ENCODE measurements at places on chromosomes 1 and 21.

DNA sequence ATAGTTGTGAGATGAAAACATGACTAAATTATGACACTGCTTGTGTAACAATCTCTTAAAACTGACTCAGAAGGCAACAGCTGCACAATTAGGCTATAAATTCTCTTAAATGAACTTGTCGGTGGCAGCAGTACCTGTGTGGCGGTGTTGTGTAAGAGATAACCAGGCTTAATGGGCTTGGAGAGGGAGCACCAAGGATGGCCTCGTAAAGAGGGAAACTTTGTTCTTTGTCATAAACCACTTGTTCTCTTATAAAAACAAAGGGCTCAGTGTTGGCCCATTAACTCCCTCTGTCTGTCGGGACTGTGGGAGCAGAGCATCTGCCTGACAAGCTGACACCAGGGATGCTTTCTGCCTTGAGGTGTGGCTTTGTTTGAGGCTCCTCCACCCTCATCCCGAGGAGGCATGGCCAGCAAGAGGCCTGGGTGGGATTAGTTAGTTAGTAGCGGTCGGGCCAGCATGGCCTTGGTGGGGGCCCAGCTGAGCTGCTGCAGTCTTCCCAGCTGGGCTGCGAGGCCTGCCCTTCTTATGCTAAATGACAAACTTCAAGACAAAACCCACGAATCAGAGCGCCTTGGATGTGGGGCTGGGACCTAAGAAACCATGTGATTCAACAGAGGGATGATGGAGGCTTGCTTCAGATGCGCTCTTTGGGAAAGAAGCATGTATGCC is 171.4 kb downstream of the CAMTA1 start:
- no peak for DNase-seq

- no peak for DNase-seq
Measured at GRCh38 chr1:225329041-225329440, 98.8 kb downstream of the LBR start.

- DNase-seq, result no peak
Measured at GRCh38 chr1:78054559-78054958, 8.8 kb downstream of the GIPC2 start.

GRCh38 chr1:240455228-240455821 is 156.6 kb downstream of the GREM2 start:
- DNase-seq, result no peak

GRCh38 chr1:43832998-43833397 is 100.6 kb upstream of the ARTN start:
- DNase-seq, result no peak

- DNase-seq, result no peak
Measured at GRCh38 chr1:206577626-206578025, 34.6 kb downstream of the EIF2D start.

DNA sequence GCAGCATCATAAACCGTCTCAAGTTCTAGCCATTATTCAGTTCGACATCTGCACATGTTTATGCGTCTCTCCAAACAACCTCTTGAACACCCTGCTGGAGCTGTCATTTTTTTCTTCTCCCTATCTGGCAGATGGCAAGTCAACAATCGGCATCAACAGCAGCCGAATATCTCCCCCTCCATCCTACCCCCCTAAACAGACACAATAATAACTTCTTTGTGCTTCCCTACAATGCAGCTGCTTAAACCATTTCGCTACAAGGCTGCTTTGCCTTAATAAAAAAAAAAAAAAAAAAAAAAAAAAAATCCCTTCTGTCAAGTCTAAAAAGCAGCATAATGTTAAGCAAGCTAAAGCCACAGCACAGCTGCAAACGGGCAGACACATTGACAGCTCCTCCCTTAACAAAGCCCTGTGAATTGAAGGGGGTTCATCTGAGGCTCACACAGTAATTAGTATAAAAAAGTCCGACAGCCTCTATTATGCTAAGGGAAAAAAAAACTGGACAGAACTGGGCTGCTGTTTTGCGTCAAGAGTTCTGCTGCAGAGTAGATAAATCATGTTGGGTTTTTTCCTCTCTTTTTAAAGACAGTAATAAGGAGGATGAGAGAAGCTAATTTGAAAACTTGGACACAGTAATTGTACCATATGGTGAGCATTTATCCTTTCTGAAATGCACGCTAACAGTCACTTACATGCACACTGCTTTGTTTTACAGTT is 136.4 kb downstream of the AKT3 start:
- no peak for DNase-seq

GRCh38 chr1:226542623-226543103 is 5.9 kb upstream of the STUM start:
- DNase-seq, result peak; percentile 59

GRCh38 chr1:41640756-41641474 is 156.4 kb upstream of the EDN2 start:
- DNase-seq, result no peak

GRCh38 chr1:204295671-204296070 is 64.1 kb downstream of the PLEKHA6 start:
- DNase-seq, result no peak

- DNase-seq, result no peak
Measured at GRCh38 chr1:30882678-30883388, 25.7 kb downstream of the SDC3 start.

GRCh38 chr1:42993502-42994136 is 35.0 kb upstream of the SLC2A1 start:
- no peak for DNase-seq

- DNase-seq, result no peak
Measured at GRCh38 chr21:34692458-34693020, 23.7 kb downstream of the CLIC6 start.

DNA sequence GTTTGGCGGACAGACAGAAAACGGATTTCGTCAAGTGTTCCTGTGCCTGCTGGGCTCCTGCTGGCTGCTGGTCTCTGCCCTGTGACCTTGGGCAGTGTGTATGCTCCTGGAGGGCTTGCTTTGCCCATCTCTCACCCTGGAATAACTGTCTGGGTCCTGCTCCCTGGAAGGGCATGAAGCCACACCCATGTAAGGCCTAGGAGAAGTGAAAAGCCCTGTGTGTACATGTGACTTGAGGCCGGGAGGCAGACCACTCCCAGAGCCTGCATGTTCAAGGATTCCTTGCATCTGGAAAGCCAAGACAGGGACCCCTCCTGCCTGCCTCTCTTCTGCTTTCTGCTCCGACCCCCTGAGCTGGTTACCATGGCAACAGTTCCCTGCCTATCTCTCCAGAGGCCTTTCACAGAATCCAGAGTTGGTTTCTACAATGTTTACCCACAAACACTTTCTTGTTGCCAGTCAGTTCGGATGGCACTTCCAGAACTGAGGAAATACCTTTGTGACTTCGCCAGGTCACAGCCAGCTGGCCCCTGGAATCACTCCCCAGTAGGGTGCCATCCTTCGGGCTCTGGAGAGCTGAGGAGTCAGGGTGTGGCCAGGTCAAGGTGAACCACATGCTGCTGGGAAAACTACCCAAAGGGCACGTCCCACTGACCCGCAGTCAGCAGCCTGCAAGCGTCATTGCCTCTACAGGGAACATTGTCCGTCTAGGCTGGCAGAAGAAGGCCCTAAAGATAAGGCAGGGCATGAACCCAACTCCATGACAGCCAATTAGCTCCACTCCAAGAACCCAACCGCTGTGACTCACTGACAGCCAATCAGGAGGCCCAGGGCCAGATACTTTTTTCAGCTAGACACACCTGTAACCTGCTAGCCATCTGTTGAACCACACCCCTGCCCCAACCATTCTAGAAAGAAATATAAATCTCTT is 14.7 kb upstream of the GPR37L1 start:
- no peak for DNase-seq

- DNase-seq, result no peak
Measured at GRCh38 chr1:208019257-208019656, 108.3 kb upstream of the CD34 start.

DNA sequence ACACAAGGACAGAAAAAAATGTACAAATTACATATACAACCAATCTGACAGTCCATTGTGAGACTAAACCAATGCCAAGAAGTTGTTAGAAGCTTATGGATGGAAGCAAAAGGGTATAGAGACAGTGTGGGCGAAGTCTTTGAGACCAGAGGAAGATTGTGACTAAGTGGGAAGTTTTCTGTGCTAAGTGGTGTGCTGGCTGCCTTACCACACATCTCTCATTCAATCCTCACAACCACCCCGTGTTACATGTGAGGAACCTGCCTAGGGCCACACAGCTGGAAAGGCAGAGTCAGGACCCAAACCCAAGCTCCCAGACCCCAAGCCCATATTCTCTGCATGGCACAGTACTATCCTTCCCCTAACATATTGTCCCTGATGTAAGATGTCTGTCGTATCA is 53.5 kb upstream of the DUSP10 start:
- no peak for DNase-seq

GRCh38 chr1:40248412-40248811 is 675 bp downstream of the TMCO2 start:
- no peak for DNase-seq

DNA sequence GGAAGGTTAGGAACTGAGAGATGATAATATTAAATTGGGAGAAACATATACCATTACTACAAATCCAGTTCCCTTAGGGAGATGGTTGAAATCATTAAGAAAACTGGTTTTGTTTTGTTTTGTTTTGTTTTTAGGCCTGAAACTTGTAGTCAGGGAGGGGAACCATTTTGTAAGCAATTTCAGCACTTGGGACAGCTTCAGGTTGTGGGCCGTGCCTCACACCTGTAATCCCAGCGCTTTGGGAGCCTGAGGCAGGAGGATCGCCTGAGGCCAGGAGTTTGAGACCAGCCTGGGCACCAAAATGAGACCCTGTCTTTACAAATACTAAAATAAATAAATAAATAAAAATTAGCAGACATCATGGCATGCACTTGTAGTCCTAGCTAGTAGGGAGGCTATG is 694.3 kb upstream of the NR5A2 start:
- DNase-seq, result no peak

- peak; percentile 62 for DNase-seq
Measured at GRCh38 chr1:47578026-47578720, 140.3 kb downstream of the FOXD2 start.

- DNase-seq, result no peak
Measured at GRCh38 chr1:7518411-7518810, 252.7 kb upstream of the VAMP3 start.

DNA sequence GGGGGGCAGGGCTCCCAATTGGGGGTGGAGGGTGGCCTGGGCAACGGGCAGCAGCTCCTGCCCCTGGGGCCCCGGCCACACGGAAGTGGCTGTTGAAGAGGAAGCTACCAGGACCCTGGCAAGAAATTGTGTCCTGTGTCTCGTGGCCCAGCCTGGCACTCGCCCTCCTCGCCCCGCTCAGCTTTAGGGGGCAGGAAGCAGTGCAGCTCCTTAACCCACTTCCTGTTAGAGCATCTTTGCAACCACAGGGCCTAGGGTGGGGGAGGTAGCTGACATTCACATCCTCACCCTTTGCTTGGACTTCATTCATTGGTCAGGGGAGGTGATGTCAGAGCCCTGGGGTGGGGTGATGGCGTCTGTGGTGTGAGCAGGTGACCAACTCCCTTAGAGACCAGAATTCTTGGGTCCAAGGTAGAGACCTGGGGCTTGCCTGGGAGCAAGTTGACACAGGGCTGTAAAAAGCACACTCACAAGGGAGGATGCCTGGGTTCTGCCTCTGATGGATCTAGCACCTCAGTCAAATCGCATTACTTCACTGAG is at the start of gene ARHGAP30:
ARHGAP30 (minus strand) TSS at position 161 of the 540 bp plus-strand sequence. CDS start 267 bp downstream, outside the sequence.
- DNase-seq, result peak; percentile 26

GRCh38 chr1:156805766-156806511 is 10.7 kb downstream of the SH2D2A start:
- peak; percentile 51 for DNase-seq

DNA sequence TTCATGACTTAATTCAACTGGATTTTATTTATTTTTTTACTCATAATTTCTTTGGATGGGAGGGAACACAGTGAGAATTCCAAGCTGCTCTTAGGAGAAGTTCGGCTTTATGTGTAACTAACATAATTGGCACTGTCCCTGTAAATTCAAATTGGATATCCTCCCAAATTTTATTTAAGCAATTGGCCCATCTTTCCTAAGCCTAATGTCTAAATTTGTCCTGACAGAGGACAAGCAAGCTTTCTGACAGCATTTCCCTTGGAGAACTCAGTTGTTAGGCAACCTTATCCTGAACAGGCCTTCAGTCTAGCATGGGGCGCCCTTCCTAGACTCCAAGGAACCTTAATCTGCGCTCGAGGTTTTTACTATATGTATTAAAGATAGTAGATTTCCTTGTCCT is 550.3 kb downstream of the NUF2 start:
- no peak for DNase-seq

DNA sequence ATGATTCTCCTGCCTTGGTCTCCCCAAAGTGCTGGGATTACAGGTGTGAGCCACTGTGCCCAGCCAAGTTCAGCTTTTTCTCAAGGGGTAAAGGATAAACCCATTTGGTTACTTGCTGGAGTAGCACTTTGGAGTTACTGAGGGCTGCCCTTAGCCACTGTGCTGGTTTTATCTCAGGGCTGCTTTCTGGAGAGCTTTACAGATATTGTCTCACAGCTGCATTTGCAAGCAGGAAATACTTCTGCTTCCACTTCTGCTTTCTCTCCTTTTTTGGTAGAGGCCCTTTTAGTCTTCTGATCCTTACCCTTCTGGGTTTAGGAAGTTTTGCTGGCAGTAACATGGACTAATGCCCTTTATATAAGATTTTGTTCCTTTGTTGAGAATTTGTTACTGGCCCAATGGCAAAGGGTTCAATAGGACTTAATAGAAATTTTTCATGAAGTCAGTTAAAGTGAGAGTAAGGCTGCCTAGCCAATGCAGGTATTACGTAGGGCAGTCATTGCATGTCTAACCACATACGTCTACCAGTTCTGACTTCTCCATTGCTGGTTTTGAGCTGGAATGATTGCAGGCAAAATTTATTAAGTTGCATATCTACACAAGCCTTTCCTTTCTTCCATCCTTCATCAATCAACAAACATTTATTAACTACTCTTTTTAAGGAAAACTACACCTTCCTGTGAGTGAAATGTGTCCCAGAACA is 24.4 kb downstream of the CAP1 start:
- DNase-seq, result no peak

DNA sequence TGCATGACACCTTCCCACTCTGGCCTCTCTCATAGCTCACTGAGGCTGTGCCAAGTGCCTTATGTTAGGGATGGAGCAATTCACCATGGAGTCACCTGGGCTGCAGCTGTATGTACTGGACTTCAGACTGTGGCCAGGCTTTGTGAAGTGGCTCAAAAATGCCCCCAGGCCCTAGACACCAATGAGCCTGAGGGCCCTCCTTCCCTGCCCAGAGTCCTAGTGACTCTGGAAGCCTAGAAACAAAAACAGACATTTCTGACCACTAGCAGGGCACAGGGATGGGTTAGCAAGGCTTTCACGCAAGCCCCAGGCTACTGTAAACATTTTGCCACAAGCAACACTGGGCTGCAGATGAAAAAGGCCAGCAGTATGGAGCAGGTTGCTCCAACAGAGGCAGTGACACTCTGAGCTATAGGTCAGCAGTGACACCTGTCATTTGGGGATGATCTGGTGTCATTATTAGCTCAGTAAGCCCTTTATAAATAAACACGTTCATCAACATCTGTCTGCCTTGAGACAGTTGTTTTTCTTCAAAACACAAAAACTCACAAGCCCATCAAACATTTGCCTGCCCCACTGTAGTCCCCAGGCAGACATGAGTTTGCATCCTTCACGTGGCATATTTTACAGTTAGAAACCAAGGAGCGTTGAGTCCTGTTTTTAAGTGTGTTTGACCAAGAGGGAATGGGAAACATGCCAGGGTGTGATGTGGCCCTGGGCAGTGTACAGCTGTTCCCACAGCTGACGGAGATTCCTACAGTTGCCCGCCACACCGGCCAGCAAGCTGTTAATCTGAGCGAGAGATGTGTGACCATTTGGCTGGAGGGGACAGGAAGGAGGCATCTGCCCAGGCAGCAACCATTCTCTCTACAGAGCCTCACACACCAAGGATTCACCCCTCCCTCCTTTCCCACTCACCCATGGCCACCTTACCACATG is 66.8 kb downstream of the KCNN3 start:
- no peak for DNase-seq
